Activated naive CD4-positive, alpha-beta T cell (primary cell): ENCODE measurements at places on chromosomes 1 and 21.

DNA sequence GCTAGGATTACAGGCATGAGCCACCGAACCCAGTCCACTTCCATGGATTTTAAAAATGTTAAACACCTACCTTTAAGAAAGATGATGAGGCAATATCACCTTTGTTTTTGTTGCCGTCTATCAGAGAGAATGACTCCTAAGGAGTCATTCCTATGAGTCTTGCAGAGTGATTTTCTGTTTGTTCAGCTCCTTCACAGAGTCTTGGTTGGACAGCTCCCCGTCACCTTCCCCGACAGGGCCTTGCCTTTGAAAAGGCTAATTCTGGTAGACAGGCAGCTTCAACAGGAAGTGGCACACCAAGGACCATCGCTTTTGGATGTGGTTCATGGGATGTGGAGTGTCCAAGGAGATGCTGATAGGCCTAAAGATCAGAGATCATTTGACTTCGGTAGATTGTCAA, 17.5 kb downstream of the ZBTB18 start:
- no peak for DNase-seq

DNA sequence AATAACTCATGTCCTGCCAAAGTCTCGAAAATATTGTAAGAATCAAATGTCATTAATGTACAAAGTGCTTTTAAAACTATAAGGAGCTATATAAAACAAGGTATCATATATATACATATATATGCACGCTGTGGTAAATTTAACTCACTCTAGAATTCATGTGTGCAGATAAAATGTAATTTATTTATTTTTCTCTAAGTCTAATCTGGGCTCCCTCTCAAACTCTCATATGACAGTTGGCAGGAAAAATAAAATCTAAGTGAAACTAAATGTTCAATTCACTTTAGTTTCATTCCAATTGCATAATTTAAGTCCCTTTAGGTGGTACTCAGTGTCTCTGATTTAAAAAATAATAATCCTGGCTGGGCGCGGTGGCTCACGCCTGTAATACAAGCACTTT, 372.0 kb upstream of the DAB1 start:
- no peak for DNase-seq

- no peak for DNase-seq
Observed at GRCh38 chr1:7885513-7886404, 32.9 kb upstream of the UTS2 start.

DNA sequence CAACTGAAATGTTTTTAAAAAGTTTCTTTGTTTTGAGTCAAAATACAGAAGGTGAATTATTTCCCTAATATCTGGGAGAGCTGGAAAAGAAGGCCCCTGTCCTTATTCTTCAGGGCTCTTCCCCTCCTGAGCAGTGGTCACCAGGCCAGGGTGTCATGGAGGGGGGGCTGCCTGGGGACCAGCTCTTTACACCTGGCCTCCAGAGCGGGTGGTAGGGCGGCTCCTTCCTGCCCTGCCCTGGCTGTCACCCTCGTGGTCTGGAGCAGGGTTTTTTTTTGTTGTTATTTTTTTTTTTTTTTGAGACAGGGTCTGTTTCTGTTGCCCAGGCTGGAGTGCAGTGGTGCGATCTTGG, 6.6 kb downstream of the SKI start:
- no peak for DNase-seq

GRCh38 chr21:29939924-29940275, at the start of gene GRIK1:
Gene GRIK1 (minus strand): TSS chr21:29939996.
- DNase-seq, result no peak

DNA sequence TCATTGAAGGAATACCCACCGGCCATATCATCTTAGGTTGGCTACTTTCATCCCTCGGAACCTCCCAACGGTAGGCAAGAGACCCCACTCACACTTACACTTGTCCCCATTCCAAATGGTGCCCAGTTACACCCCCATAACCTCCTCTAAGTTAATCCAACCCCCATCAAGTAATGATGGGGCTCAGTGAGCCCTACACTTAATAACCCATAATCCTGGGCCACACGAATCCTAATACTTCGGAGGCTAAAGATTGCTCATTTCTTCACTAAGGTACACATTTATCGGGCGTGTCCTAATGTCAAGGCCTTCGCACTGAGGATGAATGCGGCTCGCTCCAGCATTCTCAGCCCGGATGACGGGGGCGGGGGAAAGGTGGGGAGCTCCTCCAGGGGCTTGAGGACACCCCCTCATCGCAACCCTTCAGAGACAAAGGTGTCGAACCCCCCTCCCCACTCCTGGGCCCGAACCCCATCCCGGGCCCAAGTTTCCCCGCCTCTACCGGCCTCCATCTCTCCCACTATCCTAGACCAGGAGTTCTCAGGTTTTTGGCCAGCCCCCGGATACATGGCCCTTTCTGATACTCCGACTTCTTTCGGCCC, 435 bp downstream of the ILF2 start:
- no peak for DNase-seq
